ENCODE measurements at places on chromosomes 16 and 17.

GRCh38 chr16:84065536-84066132, 23.0 kb upstream of the SLC38A8 start:
- DNase-seq, result no peak

GRCh38 chr17:41393294-41393693, 4.1 kb downstream of the KRT31 start:
- no peak for DNase-seq

DNA sequence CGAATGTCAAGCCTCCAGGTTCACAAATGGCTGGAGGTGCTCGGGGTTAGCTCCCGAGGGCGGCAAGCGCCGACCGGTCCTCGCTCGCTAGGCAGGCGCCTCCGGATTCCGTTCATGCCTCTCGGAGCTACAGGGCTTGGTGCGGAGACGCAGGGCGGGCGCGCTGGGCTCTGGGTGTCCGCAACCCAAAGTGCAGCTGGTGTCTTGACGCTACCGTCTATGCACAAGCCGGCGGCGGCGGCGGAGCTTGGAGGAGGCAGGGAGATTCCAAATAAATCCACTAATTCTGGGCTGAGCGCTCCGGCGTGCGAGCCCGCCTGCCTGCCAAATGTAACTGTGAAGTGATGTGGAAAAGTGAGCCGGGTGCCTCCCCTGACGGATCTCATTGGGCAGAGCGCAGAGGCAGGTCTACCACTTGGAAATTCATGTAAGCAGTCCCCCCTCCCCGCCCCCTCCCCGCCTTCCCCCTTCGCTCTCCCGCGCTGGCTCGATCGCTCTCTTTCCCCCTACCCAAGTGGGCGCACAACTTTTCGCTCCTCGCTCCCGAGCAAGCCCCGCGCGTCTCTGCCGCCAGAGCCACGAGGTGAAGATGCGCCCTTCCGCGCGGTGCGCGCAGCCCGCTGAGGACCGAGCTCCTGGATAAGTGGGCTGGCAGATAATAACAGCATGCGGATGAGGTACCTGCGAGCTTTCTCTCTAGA, at the start of gene CDH8:
CDH8 (minus strand) TSS at position 338 of the 701 bp plus-strand sequence. CDS start 15,035 bp downstream, outside the sequence.
- no peak for DNase-seq

DNA sequence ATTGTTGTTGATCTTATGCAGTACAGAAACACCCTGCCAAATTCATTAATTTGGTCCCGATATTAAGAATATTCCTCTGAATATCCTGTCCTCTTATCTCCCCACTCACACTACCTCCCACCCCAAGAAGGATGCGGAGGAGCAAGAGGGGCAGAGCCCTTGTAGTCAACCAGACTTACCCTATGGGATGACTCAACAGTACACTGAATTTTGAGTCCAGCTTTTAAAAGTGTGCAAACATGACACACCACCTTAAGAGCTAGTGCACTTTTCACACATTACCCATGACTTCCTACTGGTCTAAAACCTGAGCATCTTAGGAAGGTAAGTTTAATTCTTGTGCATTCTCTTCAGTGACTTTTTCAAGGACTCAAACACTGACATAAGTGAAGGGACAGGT, 9.5 kb downstream of the USP22 start:
- no peak for DNase-seq

DNA sequence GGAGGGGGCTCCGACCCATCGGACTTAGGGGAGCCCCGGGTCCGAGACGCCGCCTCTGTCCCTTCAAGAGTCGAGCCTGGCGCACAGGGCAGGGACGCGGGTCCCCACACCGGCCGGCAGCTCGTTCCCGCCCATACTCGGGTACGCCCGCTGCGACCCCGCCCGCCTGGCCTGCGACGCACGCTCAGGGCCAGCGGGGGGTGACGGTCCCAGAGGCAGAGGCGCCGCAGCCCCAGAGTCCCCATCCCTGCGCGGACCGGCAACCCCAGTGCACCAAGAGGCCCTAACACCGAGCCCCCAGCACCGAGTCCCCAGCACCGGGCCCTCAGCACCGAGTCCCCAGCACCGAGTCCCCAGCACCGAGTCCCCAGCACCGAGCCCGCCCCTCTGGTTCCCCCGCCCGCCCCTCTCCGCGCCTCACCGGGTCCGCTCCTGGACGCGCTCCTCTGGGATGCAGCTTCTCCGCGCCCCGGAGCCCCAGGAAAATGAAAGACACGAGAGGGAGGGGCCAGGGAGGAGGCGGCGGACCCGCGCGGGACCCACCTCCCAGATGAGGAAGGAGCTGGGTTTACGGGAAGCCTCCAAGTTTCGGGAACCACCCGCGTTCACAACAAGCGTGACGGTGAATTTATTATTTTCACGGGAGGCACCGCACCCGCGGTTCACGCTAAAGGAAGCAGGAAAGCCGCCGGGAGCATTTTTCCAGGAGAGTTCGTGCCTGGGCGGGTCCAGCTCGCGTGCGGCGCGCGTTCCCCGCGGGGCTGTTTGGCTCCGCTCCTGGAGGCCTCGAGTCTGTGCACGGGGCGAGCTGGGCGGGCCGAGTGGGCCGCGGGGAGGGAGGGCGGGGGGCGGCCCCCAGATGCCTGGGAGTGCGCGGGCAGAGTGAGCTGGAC, at the start of gene SECTM1:
SECTM1 (minus strand) TSS at position 488 of the 893 bp plus-strand sequence. CDS start 6,526 bp downstream, outside the sequence.
- no peak for DNase-seq

- no peak for DNase-seq
These were observed 164.5 kb downstream of the PRKCA start for GRCh38 chr17:66466840-66467367.

- no peak for DNase-seq
These were observed at the start of gene MT1A for GRCh38 chr16:56637814-56638750. Gene MT1A (plus strand): TSS chr16:56638666. CDS start chr16:56638739, 73 bp downstream.

DNA sequence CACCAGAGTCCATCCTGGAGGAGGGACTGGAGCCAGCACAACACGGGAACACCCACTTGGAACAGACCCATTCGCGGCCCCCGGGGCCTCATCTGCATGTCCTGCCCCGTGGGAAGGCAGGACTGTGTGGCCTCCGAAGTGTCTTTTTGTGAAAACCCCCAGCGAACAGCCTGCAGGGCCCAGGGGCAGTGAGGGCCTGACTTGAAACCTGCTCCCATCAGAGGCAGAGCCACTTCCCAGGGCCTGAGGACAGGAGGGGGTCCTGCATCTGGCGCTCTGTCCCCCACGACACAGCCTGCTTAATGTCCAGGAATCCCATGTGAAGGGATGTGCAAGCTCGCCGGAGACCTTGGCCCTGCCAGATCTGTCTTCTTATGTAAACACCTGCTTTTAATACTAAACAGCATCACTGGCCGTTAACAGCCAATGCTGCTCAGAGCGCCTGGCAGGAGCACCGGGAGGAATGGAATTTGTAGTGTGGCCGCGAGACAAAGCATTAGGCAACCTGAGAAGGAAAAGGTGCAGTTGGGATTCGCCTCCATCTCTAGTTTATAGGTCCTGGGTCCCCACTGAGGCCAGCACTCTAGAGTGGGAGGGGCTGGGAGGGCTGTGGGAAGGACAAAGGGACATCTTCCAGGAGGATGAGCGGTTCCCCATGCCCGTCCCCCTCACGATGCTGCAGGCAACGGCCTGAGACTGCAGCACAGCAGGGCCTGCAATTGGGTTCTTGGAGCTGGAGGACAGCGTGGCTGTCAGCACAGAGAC, 9.6 kb upstream of the EVPL start:
- no peak for DNase-seq

DNA sequence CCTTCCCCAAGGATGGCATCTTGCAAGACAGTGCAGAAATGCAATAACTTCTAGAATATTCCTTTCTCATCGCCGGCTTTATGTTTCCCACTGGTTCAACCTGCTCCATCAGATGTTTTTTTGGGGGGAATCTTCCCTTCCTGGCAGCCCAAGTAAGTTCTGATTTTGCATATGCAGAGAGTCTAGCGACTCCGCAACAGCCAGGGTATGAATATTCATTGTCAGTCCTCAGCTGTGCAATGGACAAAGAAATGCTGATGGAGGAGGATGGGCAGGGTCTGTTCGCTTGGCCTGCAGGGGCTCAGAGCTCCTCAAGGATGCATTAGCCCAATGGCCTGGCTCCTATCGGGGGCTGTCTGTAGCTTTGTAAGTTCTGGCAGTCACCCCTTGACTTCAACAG, 358.8 kb upstream of the CCL2 start:
- no peak for DNase-seq

DNA sequence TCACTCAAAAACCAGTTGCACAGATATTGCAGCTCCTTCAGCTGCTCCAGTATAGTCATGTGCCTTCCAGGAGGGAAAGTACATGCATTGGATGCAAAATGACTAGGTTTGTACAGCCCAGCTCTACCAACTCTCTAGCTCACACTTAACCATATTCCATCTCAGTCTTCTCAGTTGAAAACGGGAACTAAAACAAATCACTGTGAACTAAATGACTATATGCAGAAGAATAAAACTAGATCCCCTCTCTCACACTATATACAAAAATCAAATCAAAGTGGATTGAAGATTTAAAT, 24.9 kb downstream of the DCUN1D3 start:
- DNase-seq, result no peak

All from LNCaP clone FGC (cell line).